DMS153 (cell line): ENCODE measurements at places on chromosomes 3 and 15.

DNA sequence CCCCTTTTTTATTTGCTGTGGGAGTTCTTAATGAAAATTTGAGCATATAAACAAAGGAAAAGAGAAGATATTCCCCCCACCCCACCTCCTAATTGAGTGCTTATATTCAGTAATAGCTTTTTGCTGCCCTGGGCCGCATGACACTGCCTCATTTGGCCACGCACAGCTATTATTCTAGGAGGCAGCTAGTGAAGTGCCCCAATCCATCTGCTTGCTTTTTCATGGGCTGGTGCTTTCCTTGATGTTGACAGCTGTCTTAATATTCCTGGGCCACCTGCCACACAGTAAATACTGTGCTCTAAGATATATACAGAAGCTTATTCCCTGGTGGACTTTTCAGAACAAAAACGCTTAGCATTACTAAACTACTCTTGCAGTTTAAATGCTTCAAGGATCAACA, 3.8 kb upstream of the CRYBG3 start:
- peak; percentile 60 for DNase-seq

- DNase-seq = no peak
Observed at GRCh38 chr3:184813357-184813756, 1.4 kb downstream of the VPS8 start.

DNA sequence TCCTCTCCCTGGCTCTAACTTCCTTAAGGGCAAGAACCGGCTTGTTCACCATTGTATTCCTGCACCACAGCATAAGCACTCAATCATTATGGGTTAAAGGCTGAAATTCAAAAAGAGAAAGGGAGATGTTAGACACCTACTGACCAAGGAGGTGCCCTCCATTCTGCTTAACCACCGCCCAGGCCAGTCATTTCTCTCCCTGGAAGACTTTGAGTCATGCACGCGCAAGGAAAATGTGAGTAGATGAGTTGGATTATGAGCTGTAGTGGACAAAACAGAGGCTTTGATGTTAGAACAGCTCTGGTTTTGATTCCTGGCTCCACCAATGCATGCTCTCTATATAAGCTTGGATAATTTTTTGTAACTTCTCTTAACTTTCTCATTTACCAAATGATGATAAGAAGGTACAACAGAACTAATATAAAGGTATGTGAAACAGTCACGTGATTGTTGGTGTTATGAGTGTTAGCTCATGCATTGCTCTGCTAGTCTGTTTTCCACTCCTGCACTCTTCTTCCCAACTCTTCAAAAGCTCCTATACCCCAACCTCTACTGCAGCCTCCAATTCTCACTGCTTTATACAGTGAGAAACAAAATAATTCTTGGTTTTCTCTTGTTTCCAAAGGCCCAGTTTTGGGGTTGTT, 148.4 kb upstream of the ATP11B start:
- peak; percentile 36 for DNase-seq

- DNase-seq = no peak
Observed at GRCh38 chr3:64078966-64079365, 55.7 kb upstream of the PSMD6 start.

GRCh38 chr3:15557511-15557946, 36.0 kb upstream of the COLQ start:
- peak; percentile 10 for DNase-seq

- DNase-seq = no peak
Observed at GRCh38 chr3:30790150-30790549, 104.3 kb downstream of the GADL1 start.

DNA sequence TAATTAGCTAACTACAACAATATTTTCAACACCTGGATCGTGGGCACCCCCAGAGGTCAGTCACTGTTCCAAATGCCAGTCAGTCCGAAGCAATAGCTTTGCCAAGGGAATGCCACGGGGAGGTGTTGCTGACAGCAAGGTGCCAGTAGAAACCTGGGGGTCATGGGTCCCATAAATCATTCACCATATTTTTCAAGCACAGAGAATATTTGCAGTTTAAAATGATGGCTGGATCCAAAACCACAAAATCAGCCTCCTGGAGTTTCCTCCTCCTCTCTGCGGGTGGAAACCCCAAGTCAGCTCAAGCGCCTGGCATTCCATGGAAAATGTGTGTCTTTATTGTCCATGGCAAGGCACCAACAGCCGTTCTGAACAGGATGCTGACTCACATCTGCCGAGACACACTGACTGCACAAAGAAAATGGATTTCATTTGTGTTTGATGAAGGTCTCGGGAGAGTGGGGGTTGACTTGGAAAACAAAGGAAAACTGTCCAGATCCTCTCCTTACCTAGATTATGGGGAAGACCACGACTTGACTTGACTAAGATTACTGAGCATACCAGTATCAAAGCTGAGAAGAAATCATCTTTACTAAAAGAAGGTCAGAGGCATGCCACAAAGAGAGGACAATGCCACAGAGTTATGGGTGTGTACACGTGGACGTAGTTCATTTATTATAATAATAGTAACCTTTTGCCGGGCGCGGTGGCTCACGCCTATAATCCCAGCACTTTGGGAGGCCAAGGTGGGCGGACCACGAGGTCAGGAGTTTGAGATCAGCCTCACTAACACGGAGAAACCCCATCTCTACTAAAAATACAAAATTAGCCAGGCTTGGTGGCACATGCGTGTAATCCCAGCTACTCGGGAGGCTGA, 26.4 kb downstream of the ANXA2 start:
- DNase-seq = peak; percentile 61

DNA sequence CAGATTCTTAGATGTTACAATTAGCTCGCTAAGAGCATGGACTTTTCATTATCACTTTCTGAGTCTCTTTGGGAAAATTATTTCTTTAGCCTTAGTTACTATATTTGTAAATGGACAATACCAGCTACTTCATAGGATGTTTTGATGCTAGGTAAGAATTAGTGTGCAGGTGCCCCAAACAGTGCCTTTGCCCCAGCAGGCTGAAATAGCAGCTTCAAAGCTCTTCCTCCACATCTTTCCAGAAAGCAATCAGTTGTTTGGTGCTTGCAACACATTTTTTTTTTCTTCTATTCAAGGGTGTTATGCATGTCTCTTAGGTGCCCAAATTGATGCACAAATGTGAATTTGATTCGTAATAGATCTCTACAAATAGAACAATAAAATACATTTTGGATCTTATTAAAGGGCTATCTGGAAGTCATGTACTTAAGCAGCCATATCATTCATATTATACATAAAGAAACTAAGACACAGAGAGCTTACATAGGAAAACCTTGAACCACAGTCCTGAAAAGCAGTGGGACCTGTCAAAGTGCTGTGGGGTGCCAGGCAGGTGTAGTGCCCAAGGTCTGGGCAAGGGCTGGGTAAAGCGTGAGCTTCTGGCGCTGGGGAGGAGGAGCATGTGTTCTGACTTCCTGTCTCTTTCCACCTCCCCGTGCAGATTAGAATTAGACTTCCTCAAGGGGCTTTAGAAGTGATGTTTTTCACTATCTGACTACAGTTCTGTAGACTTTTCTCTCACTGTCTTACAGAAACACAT, 62.9 kb downstream of the FNDC3B start:
- peak; percentile 16 for DNase-seq

GRCh38 chr15:39188314-39188713, 392.6 kb upstream of the THBS1 start:
- DNase-seq = no peak

- DNase-seq = no peak
Observed at GRCh38 chr15:43330780-43331087, 361 bp upstream of the LCMT2 start.

- no peak for DNase-seq
Observed at GRCh38 chr3:102106416-102107097, 257.2 kb downstream of the NFKBIZ start.

- DNase-seq = no peak
Observed at GRCh38 chr15:92669432-92669831, 13.9 kb upstream of the FAM174B start.

DNA sequence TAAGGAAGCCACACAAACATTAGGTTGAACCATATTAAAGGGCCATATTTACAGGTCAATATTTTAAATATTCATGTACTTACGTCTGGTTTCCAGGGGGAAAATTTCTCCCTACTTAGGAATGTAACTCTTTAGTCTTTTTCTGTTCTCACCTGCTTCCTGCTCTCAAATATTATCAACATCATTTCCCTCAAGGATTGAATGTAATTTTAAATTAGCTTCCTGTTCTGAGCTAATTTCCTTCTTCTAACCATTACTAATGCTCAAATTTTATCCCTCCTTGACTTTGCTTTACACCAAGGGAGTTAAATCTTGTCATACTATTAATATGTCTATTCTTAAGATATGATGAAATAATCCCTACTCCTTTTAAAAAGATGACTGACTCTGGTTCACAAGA, 103.4 kb upstream of the UBP1 start:
- no peak for DNase-seq

GRCh38 chr15:52191207-52191606, at the start of gene GNB5:
Gene GNB5 (minus strand): TSS chr15:52191392. CDS start chr15:52184676, 6,716 bp downstream.
- DNase-seq = no peak

DNA sequence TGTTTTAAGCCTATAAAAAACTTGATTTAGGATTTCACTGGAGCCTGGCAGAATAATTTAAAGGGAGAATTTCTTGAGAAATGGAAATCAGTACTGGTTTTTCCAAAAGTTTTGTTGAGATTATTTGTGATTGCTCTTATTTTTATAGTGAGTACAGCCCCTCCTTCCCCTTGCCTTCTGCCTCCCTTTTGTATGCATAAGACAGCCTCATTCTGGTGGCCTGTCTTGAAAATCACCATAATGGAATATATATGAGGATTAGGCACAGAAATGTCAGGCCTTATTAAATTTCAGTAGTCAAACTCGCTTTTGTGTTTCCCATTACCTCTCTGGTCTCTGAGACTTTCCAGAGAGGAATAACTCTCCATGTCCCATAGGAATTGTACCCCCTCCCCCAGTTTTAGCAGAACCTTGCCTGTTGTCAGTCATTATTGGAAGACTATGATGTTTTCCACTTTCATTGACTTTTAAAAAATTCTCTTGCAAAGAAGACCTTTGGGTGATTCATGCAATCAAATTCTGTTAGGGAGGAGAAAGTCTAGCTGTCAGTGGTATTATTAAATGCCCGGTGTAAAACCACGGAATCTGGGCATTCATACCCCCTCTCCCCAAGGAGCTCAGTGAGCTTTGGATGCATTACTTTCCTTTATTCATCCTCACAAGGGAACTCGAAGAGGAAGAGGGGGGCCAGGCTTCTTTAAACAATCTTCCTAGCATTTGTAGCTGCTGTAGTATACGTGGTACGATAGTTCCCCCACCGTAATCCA, 171.6 kb upstream of the TSC22D2 start:
- DNase-seq = no peak

- no peak for DNase-seq
Observed at GRCh38 chr15:65576664-65577063, 34.3 kb downstream of the INTS14 start.

DNA sequence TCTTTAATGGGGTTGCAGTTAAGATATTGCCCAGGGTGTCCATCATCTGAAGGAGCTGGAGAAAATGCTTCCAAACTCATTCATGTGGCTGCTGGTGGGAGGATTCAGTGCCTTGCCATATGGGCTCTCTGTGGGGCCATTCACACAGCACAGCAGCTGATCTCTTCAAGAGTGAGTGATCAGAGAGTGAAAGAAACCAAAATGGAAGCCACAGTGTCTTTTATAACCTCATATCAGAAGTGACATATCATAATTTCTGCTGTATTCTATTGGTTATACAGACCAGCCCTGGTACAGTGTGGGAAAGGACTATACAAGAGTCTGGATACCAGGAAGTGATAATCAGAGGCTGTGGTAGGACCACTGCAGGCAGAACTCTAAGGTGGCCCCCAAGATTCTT, 33.6 kb downstream of the HHLA2 start:
- DNase-seq = no peak

- no peak for DNase-seq
Observed at GRCh38 chr15:88738796-88739195, 64.4 kb upstream of the ACAN start.

DNA sequence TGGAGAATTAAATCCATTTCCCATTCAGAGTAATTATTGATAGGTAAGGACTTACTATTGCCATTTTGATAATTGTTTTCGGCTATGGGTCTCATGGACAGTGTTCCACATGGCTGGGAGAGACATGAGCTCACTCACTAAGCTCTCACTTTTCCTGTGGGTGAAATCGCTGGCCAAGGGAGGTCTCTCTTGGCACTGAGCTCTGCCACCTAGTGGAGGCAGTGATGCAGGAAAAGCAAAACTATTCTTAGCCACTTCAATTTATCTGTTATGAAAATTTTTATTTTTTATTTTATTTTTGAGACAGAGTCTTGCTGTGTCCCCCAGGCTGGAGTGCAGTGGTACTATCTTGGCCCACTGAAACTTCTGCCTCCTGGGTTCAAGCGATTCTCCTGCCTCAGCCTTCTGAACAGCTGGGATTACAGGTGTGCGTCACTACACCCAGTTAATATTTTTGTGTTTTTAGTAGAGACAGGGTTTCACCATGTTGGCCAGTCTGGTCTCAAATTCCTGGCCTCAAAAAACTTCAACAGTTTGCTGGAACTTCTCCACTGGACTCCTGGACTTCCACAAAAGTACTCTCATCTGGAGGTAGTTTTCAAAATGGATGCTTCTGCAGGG, 4.7 kb upstream of the RNF13 start:
- peak; percentile 65 for DNase-seq

DNA sequence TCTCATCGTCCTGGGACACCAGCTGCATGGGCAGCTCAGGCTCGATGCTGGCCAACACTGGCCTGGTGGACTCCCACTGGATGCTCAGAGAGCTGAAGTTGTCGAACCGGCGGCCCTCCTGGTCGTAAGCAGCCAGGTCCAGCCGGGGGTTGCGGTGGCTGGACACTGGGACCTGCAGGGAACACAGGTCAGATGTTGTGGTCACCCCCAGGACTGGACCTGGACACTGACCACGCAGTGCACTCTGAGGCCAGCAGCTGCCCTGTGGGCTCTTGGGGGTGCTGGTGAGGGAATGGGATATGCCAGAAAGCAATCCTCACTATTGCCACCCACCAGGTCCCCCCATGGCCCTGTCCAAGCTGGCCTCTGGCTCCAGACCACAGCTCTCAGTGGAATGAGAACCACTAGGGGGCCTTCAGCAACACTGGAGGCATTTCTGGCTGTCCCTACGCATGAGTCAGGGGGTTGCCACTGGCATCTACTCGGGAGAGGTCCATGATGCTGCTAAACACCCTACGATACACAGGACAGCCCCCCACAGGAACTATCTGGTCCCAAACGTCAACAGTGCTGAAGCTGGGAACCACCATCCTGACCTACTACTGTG, 66.1 kb downstream of the NUP210 start:
- DNase-seq = no peak

DNA sequence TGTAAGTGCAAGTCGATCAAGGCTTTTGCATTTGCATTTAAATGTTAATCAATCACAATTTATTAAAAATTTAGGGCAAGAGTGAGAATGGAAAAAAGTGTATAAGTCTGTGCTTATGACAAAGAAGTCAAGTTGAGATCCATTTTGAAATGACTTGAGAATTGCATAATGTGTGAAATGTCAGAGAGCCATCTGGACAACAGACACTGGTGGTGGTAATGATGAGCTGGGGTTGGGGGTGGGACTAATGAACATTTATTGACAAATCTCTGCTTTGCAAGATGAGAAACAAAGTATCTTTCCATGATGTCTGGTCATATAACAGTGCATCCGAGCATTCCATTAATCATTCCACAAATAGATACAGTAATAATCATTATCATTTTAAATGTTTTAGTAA, 89.4 kb upstream of the ZBTB20 start:
- no peak for DNase-seq
